ENCODE measurements at places on chromosomes 12 and 14.
A peak's percentile ranks its signal among the peaks of the same experiment; 100 is the strongest.

- H3K27me3 ChIP-seq = no peaks in the 10 kb centered on the region
- H3K4me1 ChIP-seq = no peaks in the 10 kb centered on the region
- no peaks in the 10 kb centered on the region for H3K36me3 ChIP-seq
- H3K4me3 ChIP-seq = no peak overlapping the region
- H3K27ac ChIP-seq = no peak overlapping the region
Measured at GRCh38 chr14:103961928-103962578, 19.7 kb upstream of the RD3L start.

DNA sequence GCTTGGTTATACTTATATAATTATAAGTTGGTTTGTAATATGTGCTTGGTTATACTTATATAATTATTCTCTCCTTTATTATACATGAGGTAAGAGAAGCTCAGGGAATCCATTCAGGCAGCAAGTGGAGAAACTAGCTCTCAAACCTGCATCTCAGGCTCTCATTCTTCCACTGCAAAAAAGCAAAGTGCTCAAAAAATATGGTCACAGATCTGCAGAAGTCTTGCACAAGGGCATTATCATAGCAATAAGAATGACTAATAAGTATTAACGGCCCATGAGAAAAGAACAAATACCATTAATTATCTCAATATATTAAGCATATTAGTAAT, 476 bp upstream of the TRAFD1 start:
- no peaks in the 10 kb centered on the region for H3K27me3 ChIP-seq
- peaks cover 41% of the 10 kb centered on the region for H3K4me1 ChIP-seq
- H3K36me3 ChIP-seq = peaks cover 3% of the 10 kb centered on the region
- no peak for DNase-seq
- H3K4me3 ChIP-seq = peak overlapping the region; percentile 34

DNA sequence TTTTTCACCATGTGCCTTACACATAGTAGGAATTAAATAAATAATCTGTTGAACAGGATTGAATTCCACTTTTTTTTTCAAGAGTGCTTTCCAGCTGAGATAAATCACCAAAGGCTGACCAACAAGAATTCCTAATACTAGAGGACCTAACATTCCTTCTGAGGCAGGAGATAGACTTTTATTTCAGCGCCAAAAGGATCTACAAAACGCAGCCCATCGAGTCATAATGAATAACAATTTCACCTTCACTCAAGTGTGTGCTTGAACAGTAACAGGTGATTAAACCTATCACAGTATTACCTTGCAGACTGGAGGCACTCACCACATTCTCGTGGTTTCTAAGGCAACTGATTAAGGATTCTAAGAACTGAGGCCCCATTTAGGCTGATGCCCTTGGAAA, 224.3 kb upstream of the ATP2B1 start:
- H3K4me3 ChIP-seq = no peak overlapping the region
- no peak for DNase-seq
- no peaks in the 10 kb centered on the region for H3K36me3 ChIP-seq
- peaks cover 23% of the 10 kb centered on the region for H3K4me1 ChIP-seq

DNA sequence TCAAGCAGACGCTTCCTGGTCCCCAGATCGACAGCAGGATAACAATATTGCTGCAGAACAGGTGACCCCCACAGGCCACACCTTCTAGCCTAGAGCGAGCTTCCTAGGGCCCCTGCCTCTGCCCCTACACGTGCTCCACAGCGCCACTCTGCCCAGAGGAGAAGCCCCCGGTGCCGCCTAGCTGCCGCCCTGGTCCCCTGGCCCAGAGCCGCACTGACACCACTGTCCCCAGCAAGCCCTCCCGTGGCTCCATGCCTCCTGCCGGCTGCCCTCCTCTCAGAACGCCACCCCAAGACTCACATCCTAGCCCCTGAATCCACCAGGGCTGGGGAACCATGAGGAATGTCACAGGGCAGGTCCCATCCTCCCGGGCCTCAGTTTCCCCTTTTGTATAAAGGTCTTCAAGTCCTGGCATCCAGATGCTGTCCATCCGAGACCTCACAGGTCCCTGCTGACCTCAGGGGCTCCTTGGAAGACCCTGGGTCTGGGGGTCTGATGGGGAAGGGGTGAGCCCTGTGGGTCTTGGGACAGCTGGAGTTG, 31.0 kb downstream of the JAG2 start:
- H3K4me3 ChIP-seq = no peak overlapping the region
- peaks cover 4% of the 10 kb centered on the region for H3K36me3 ChIP-seq
- H3K4me1 ChIP-seq = no peaks in the 10 kb centered on the region

- H3K27ac ChIP-seq = no peak overlapping the region
- H3K4me3 ChIP-seq = peak overlapping the region; percentile 64
- peaks cover 21% of the 10 kb centered on the region for H3K4me1 ChIP-seq
- H3K27me3 ChIP-seq = peaks cover 47% of the 10 kb centered on the region
- no peak for DNase-seq
- no peaks in the 10 kb centered on the region for H3K36me3 ChIP-seq
Measured at GRCh38 chr14:99685151-99685591, 1.1 kb downstream of the CYP46A1 start.

DNA sequence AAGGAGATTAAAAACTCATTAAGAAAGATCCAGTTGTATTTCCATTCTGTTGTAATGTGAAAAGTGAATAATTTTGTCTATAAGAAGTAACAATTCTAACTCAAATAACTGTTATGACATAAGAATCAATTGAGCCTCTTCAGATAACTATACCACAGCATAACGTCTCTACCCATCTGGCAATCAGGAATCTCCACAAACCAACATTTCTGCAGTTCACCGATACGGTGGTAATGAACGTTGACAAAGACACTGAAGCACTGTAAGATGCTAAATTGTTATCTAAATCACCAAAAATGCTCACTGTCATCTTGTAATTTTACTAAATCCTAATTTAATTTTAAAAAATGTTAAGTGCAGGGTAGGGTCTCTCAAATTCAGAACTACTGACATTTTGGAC, 130.9 kb upstream of the USP15 start:
- H3K36me3 ChIP-seq = no peaks in the 10 kb centered on the region
- no peaks in the 10 kb centered on the region for H3K27me3 ChIP-seq
- H3K4me1 ChIP-seq = no peaks in the 10 kb centered on the region

DNA sequence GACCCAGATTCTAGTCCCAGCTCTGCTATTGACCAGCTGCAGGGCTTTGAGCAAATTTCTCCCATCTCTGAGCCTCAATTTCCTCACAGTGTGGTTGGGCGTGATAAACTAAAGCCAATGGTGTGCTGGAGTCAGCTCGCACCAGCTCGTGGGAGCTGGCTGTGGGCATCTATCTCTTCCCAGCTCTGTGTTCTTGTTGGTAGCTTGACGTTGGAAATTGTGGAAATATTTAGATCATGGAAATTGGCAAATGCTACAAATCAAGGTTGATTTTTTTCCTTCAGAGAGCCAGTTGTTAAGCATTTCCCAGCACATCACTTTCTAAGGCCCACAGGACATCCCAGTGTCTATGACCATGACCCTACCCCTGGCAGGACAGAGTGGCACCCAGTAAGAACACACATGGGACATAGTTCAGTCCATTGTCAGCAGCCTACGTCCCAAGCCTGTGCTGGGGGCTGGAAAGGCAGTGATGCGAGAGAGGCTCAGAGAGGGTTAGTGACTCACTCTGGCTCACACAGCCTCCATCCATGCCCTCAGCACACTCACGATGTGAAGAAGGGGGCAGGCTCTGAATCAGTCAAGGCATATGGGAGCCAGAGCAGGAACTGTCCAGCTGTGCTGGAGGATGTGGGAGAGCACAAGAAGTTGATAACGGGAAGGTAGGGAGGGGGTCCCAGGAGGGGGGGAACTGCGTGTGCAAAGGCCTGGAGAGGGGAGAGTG, 77.6 kb downstream of the LGMN start:
- H3K27ac ChIP-seq = no peak overlapping the region
- H3K4me1 ChIP-seq = peaks cover 89% of the 10 kb centered on the region

DNA sequence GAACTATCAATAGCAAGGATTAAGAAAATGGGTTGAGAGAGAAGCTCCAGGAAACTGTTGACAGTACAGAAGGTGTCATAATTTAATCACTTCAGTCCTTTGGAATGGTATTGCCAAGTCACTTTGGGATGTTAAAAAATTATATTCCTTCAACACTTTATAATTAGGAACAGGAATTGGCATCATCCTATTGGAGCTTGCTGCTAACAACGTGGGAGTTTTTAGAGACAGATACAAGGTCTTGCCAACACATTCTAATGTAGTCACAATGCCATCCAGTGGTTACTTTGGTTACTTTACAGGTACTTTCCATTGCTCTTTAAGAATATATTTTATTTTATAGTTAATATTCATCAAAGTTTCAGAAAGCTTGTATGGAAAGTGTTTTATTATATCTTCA, 310.1 kb downstream of the SYT1 start:
- no peak overlapping the region for H3K4me3 ChIP-seq
- no peak for DNase-seq
- H3K27ac ChIP-seq = no peak overlapping the region
- H3K4me1 ChIP-seq = no peaks in the 10 kb centered on the region
- no peaks in the 10 kb centered on the region for H3K36me3 ChIP-seq

DNA sequence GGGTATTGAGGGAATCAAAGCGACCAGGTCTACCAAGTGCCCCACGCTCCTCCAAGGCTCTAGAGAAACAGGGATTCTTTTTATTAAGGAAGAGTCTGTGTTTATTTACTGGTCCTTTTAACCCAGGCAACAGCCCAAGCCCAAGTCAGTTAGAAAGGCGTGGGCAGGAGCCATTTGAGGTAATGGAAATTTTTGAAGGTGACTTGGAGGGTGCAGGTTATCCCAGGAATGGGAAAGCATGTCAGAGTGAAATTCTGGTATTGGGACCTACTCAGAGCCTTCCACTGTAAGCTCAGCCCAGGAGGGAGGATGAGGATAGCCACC, 2.9 kb downstream of the SLC6A12 start:
- no peak overlapping the region for H3K27ac ChIP-seq
- peaks cover 49% of the 10 kb centered on the region for H3K27me3 ChIP-seq
- H3K4me1 ChIP-seq = no peaks in the 10 kb centered on the region
- DNase-seq = no peak
- no peak overlapping the region for H3K4me3 ChIP-seq
- no peaks in the 10 kb centered on the region for H3K36me3 ChIP-seq

DNA sequence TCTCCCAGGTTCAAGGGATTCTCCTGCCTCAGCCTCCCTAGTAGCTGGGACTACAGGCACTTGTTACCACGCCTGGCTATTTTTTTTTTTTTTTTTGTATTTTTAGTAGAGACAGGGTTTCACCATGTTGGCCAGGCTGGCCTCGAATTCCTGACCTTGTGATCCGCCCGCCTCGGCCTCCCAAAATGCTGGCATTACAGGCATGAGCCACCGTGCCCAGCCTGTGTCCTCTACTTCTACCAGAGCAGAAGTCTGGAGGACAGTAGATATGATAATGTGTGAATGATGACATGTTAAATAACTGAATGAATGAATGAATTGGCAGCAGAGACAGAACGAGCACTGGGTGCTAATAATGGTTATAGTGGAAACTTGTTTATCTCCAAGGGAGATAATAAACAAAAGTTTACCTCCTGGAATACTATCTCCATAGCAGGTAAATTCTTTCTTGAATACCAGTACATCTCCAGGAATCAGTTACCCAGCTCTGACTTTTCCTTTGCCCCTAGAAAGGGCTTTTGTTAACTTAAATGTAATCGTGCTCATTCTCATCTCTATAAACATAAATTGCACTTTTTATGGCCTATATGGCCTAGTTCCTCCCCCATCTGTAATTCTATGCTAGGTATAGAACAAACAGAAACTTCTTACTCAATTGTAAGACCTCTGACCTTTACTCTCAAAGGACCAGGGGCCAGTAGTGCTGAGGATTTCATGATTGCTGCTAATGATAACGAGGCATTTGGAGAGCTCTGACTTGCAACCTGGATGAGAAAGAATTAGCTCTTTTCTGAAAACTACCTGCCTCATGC, 7.2 kb upstream of the LGALS3 start:
- H3K36me3 ChIP-seq = no peaks in the 10 kb centered on the region
- H3K4me1 ChIP-seq = peaks cover 15% of the 10 kb centered on the region
- DNase-seq = no peak
- H3K27ac ChIP-seq = no peak overlapping the region
- H3K4me3 ChIP-seq = no peak overlapping the region

DNA sequence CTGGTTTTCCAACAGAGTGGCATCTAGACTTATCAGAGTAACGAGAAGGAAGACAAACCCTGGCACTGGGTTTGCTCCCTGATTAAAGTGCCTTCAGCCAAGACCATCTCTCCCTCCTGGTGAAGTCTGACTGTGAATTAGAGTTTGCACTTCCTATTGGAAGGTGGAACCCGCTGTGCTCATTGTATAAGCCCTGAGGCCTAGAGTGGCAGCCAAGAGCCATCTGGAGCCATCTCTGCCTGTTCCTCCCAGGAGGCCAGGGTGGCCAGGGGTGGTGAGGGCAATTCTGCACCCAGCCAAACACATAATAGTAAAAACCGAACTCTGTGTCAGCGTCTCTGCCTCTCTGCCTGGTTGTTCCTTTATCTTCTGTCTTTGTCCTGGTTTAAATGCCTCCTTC, 25.0 kb downstream of the MFAP5 start:
- no peak overlapping the region for H3K4me3 ChIP-seq
- DNase-seq = no peak
- no peaks in the 10 kb centered on the region for H3K4me1 ChIP-seq

- DNase-seq = no peak
- H3K27me3 ChIP-seq = peaks cover 7% of the 10 kb centered on the region
- H3K4me3 ChIP-seq = no peak overlapping the region
- no peaks in the 10 kb centered on the region for H3K4me1 ChIP-seq
- H3K27ac ChIP-seq = no peak overlapping the region
Measured at GRCh38 chr12:2973566-2973965, 14.4 kb downstream of the TEAD4 start.

- H3K27ac ChIP-seq = no peak overlapping the region
- no peaks in the 10 kb centered on the region for H3K4me1 ChIP-seq
- peaks cover 29% of the 10 kb centered on the region for H3K36me3 ChIP-seq
Measured at GRCh38 chr14:35107866-35108265, 13.9 kb downstream of the PPP2R3C start.

GRCh38 chr14:38627163-38627562, 371.3 kb upstream of the CLEC14A start:
- H3K4me1 ChIP-seq = no peaks in the 10 kb centered on the region
- no peak for DNase-seq
- no peak overlapping the region for H3K4me3 ChIP-seq
- H3K36me3 ChIP-seq = no peaks in the 10 kb centered on the region
- H3K27ac ChIP-seq = no peak overlapping the region

GRCh38 chr14:75579338-75579864, 981 bp downstream of the FLVCR2 start:
- no peaks in the 10 kb centered on the region for H3K36me3 ChIP-seq
- peaks cover 30% of the 10 kb centered on the region for H3K4me1 ChIP-seq
- no peak overlapping the region for H3K4me3 ChIP-seq
- no peak overlapping the region for H3K27ac ChIP-seq
- DNase-seq = no peak

GRCh38 chr14:65370801-65371248, 41.7 kb upstream of the FUT8 start:
- peaks cover 16% of the 10 kb centered on the region for H3K36me3 ChIP-seq
- no peaks in the 10 kb centered on the region for H3K27me3 ChIP-seq
- H3K27ac ChIP-seq = peak overlapping the region; percentile 93
- H3K4me1 ChIP-seq = peaks cover 62% of the 10 kb centered on the region

DNA sequence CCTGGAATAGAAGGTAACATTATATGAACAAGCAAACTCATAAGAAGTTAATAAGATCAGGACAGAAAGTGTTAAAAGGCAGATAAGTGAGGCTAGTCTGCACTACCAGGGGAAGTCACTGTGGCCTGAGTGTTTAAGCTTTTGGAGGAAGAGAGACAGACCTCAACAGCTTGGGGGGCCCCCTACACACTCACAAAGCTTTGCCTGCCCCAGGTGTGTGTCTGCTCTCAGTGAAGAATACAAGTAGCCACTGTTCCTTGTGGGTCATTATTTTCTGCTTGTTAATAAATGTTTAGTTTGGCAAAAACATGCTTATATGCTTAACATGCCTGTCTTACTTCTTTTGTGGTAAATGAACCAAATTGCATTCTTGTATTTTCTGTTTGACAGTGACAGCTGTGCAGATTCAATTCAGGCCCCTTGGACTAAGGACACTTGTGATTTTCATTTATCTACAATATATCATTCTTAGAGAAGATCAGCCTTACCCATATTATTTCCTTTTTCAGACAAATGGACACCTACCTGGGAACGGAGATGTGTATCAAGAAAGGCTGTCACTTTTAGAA, 50.7 kb upstream of the C12orf71 start:
- peaks cover 4% of the 10 kb centered on the region for H3K36me3 ChIP-seq

Data from activated T-cell treated with anti-CD3 and anti-CD28 coated beads, Interleukin-2, amount 50 U/mL, for 72 hours (primary cell).